Suppressor macrophage treated with lipopolysaccharide for 1 hour (primary cell): ENCODE measurements at places on chromosomes 1 and 21.

GRCh38 chr1:42941640-42942330 lies 16.9 kb downstream of the SLC2A1 start:
- peak; percentile 91 for DNase-seq

DNA sequence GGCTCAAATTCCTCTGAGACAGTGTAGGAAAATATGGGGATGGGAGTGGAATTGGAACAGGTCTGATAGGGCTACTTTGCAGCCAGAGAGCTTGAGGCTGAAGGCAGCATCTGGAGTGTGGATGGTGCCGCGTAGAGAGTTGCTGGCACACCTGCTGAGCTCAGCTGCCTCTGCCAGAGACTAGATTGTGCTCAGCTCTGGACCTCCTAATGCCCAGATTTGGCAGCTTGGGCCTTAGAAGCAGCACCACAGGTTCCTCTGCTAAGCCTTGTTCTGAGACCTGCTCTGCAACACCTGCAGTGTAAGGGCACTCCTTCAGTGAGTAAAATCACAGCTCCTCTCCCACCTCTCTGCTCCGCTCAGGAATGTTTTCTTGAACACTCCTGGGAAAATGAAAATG lies 23.3 kb downstream of the ACOT11 start:
- no peak for DNase-seq

DNA sequence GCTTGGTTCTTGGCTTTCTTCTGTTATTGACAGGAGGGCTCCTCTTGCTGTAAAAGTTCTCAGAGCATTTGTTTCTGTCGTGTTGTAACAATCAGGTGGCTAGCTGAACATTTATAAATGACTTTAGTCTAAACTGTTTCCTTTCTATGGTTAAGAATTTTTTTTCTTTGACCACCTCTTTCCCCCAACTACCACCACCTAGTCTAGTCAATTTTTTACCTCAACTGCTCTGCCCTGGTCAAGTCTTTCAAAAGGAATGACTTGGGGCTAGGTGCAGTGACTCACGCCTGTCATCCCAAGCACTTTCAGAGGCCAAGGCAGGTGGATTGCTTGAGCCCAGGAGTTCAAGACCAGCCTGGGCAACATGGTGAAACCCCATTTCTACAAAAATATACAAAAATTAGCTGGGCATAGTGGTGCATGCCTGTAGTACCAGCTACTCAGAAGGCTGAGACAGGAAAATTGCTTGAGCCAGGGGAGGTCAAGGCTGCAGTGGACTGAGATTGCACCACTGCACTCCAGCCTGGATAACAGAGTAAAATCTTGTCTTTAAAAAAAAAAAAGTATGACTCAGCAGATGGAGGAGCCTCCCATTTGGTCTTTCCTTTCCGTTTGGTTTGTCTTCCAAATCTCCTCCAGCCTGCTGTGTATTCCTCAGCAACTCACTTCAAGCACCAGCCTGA lies 40.7 kb downstream of the MAP3K21 start:
- no peak for DNase-seq

DNA sequence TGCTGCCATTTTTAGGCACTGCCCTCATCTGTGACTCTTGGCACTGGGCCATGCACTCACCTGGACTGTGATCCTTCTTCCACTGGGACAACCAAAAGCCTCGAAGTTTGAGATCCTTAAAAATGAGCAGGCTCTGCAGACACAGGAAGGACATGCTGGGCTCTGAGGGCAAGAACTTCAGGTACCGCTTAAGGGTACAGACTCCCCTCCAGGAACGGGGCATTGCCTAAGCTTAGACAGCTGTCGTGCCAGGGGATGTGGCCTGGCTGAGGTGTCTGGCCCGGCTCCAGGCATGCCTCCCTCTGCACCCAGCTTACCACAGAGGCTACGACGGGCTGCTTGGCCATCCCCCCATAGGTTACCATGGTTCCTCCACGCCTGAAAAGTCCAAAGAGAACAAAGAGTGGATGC lies 14.2 kb upstream of the SRSF4 start:
- DNase-seq: no peak
